ENCODE measurements at places on chromosomes 7 and 10.

- no peak for DNase-seq
These were observed 10.6 kb upstream of the LIPM start for GRCh38 chr10:88791924-88792323.

DNA sequence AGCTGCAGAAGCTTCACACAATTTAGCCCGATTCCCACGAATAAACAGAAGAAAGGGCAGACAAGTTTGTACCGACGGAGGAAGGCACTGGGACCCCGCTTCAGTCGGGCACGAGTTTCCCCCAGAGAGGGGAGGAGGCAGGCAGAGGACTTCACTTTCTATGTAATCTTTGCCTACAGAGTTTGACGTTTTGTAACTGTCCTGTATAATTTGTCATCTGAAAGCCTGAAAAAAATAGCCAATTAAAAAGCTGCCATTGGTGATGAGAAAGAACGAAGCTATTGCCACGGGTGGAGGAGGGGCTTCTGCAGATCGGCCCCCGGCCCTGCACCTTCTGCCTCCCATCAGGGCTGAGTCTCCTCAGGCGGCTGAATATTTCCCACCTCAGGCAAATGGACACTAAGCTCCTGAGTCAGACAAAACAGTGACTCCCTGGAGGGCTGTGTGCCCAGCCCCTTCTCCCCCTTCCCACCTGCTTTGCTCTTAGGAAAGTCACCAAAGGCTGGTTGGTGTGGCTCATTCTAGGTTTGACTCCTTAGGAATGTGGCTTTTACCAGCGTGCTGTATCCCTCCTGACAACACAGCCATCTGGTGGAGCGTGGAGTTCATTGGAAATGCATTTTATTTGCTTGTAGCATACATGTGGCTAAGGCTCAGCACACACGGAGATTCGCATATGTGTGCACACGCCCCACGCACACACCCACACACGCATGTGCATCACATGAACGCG lies 117.4 kb downstream of the VIPR2 start:
- no peak for DNase-seq

- no peak for DNase-seq
These were observed 417.3 kb downstream of the RPS24 start for GRCh38 chr10:78450807-78451485.

- DNase-seq: no peak
These were observed 116.5 kb downstream of the ZNF438 start for GRCh38 chr10:30915146-30915545.

DNA sequence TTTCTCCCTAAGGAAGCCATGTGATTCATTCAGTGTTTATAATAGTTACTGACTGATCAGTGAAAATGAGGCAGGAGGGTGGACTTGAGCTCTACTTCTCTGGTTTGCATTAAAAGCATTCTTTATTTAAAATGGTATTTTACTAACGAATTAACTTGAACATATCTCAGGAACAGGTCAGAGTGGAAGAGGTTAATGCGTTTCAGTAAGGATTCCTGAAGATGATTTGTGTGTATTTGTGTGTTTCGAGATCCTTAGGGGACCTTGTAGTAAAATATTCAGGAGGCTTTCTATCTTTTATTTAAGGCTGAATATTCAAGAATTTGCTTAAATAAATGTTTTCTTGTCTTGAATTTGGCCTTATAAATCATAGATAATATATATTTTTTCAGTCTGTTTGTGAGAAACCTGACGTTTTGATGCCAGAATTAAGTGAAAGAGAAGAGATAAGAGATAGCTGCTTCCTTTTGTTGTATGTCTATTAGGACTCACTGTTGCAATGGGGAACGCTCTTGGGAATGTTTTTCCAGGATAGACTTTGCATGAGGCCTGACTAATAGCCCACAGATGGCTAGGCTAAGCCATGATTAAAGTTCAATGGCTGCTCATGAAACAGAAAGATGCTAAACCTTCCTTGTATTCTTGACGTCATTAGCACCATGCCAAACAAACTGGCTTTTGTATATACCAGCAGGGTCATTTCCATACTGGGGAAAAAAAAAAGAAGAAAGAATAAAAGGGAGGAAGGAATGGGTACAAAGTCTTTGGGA lies 93.8 kb upstream of the MTPN start:
- no peak for DNase-seq

GRCh38 chr10:22156750-22157149 lies 61.1 kb downstream of the EBLN1 start:
- no peak for DNase-seq

DNA sequence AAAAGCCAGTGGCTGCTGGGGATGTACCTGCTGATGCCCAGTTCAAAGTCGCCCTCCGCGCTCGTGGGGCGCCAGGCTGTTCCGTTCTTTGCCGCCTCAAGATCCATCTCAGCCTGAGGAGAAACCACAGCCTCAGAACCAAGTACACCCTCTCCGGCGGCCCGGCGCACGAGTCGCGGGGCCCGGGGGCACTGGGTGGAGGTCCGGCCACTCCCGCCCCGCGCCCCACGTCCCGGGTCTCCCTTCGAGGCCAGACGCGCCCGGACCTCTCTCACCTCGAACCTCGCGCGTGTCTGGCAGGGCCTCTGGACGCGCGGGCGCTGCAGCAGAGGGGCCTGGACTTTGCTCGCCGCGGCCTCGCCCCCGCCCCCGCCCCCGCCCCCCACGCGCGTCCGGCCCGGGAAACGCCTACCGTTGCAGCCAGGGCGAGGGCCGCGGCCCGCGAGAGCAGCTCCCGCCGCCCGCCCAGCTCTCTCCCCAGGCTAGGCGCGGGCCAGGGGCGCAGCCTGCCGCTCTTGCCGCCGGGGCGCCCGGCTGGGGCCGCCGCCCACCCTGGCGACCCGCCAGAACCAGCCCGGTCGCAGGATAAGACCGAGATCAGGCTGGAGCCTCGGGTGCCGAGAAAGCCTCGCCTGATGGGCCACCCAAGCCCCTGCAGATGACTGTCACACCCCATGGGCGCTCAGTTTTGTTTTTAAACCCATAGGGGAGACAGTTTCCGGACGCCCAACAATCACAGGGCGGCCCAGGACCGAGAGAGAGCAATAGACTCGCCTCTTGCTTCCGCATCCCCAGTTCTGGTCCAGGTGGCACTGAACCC lies at the start of gene ABCB4:
Gene ABCB4 (minus strand): TSS at position 322 of the 820 bp plus-strand sequence. CDS start 215 bp downstream, at position 107.
- no peak for DNase-seq

GRCh38 chr10:127090138-127090537 lies 106.3 kb downstream of the INSYN2A start:
- no peak for DNase-seq
